Iris pigment epithelial cell (primary cell): ENCODE measurements at places on chromosomes 5 and 9.

- peak; percentile 14 for DNase-seq
Measured at GRCh38 chr5:61148515-61148914, 13.8 kb downstream of the SMIM15 start.

- no peak for DNase-seq
Measured at GRCh38 chr9:8600914-8601680, 801.5 kb upstream of the DMAC1 start.

DNA sequence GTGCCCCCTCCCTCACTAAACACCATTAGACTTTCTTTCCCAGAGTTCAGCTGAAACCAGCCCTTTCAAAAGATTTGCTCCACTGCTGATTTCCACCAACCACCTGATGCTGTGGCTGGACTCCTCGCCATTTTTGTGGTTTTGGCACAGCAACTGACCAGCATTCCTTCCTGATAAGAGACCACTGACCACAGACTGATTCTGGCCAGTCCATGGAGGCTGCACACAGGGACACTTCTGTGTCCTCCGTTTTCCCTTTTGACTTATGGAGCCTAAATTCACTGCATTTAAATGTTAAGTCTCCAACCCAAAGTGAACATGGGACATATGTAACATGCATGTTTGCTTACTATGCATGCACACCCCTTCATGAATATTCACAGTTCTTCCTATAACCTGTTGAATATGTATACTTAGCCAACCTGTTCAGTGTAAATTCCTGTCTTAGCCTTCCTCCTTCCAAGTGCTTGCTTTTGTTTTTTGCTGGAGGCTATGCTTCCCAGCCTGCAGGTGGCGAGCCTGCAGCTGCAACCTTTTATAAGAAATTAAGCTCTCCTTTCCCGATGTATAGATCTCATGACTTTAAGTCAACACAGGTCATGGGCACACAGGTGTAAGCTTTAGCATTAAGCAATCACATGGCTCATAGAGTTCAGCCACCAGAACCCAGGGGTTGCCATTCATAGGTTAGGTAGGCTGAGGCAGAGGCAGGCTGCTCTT is 78.7 kb downstream of the ACTL7B start:
- DNase-seq = peak; percentile 84

- peak; percentile 6 for DNase-seq
Measured at GRCh38 chr5:97998941-97999340, 774.5 kb upstream of the RGMB start.

DNA sequence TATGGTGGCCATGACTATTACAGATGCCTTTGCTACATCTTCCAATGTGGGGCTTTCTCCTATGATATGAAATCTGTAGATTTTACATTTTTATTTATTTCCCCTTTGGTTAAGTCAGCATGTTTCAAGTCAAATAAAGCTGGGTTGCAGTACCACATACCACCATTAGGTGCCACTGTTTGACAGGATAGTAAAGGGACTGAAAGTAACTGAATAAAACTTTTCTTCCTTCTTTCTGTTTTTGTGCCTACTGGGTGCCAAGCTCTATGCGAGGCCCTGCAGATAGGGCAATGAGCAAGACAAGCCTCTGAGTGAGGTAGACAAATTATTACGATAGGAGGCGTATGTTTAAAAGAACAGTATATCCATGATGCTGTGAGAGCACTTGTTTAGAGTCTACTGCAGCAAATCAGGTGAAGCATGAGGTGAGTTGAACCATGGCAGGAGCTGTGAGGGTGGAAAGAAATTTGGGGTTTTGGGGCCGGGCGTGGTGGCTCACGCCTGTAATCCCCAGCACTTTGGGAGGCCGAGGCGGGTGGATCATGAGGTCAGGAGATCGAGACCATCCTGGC is 64.8 kb downstream of the GDNF start:
- peak; percentile 59 for DNase-seq

DNA sequence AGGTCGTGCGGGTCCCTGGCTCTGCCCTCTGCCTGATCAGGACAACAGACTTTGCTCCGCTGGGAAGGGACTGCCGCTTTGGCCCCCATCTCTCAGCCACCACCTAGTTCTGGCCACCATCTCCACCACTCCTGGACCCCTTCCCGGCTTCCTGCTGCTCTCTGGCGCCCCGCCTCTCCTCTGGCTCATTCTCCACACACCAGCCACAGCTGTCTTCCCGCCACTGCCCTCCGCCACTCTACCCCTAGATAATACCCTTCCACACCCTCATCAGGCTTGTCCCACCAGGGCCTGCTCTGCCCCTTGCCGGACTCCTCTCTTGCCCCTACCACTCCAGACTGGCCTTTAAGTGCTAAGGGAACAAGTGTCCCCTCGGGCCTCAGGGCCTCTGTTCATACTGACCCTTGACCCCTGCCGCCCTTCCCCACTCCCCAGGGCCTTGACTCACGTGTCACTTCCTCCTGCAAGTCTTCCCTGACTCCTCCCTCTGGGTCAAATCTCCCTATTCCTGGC is 3.0 kb upstream of the CDX1 start:
- no peak for DNase-seq

DNA sequence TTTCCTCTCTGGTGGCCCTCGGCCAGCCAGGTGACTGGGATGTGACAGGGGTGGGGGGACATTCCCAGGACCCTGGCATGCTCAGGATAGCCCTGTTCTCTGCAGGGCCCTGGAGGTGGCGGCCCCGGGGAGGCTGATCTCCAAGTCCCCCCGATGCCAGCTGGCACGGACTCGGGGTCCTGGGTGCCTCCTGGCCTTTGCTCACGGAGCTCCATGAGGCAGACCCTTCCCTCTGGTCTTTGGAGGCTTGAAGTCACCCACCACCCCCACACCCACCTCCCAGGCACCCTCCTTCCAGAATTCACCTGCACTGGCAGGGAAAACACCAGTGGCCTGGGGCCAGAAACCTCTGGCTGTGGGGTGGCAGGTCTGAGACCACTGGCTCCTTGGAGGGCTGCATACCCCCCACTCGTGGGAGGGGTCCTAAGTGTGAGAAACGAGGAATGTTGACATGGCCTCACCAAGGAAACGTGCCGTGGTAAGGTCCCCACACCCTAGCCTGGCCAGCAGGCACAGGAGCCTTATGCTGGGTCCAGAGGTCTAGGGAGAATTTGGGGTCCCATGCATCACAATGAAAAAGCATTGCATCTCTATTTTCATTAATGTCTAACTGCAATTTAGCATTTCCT is 130.8 kb upstream of the FAM120A start:
- no peak for DNase-seq

- DNase-seq = no peak
Measured at GRCh38 chr5:179407191-179408175, 62.2 kb upstream of the ADAMTS2 start.

- no peak for DNase-seq
Measured at GRCh38 chr5:133466556-133467334, 145.6 kb downstream of the FSTL4 start.

DNA sequence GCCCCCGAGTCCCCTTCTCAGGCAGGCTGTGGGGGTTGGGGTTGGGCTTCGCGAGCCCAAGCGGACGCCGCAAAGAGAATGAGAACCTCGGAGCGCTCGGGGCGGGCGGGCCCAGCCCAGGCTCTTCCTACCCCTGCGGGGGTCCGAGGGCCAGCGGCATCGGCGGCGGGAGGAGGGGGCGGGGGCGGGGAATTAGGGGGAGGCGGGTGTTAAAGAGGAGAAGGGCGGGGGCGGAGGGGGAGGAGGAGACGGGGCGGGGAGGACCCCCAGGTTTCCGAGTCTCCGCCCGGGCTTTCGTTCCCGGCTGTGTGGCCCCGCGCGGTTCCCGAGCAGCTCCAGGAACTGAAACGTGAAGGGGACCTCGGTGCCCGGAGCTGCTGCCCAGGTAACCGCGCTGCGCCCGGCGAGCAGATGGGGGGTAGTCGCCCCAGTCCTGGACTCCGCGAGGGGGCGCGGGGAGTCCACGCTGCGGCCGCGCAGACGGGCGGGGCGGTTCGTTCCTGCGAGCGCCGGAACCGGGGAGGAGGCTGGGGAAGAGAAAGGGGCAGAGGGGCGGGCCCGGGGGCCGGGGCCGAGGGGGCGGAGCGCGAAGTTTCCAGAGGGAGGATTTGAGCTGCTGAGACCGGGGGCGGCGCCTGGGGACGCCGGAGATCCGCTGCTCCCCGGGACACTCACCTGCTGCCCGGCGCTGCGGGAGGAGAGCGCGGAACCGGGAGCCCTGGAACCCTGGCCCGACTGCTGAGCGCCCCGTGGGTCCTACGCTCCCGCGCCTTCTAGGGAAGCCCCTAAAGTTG is 38.4 kb upstream of the PLEKHG4B start:
- peak; percentile 13 for DNase-seq

DNA sequence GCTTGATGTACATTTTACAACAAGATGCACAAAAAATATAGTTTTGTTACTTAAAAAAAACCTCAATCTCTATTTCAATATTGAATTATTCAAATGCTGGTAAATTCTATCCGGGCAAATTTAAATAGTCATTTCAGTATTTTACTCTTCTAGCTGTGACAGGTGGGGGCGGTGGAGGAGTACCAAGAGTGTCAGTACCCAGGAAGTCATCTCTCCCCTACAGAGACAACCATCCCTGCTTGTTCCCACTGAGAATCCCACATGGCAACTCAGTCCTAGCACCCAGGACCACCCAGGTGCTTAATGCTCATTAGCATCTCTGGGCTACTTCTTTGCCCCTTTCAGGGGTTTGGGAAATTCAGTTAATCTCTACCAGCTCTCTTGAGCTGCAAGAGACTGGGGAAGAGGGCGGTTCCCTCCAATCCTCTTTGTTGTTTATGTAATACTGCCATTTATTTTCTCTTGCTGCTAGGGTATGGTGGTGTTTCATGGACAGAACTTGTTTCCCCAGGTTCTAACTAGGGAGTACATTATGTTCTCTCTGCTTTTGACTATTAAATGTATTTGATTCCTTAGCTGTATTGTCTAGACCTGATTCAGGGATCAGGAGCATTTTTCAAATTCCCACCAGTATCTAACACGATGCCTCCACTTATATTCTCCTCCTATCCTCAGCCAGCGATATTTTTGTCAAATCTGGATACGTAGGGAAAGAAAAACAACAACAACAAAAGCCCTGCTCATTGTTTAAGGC is 122.5 kb downstream of the CDH18 start:
- no peak for DNase-seq

- no peak for DNase-seq
Measured at GRCh38 chr5:172150514-172151425, 37.3 kb downstream of the STK10 start.

- DNase-seq = no peak
Measured at GRCh38 chr9:135522137-135522877, 1.1 kb downstream of the LCN1 start.

DNA sequence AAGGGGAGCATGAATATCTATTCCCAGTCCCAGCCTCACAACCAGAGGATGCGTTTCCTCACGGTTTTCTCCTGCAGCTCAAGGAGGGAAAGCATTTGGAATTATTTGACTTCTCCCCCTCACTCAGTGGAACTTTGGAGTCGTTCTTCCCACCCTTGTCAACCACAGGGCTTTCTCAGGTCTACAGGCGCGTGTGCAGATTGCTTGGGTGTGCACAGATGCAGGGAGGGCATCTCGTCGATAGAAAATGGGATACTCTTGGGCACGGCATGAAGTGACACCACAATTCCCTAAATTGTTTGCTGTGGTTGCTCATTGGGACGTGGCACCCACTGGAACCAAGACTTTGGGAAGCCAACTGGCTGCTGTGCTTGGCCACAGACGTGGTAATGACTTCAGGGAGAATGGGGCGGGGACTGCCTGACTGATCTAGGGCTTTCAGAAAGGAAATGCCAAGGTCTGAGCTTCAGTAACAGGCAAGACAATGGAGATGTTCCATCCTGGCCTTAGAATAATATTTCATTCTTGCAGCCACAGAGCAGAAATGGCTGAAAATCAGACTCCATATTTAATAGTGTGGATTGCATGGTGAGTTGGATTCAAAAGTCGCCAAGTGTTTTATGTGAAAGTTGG is 12.2 kb upstream of the OBP2B start:
- DNase-seq = no peak

- no peak for DNase-seq
Measured at GRCh38 chr9:97445119-97445701, 33.3 kb downstream of the TDRD7 start.

GRCh38 chr9:79131824-79132377 is 439.9 kb upstream of the TLE4 start:
- no peak for DNase-seq

DNA sequence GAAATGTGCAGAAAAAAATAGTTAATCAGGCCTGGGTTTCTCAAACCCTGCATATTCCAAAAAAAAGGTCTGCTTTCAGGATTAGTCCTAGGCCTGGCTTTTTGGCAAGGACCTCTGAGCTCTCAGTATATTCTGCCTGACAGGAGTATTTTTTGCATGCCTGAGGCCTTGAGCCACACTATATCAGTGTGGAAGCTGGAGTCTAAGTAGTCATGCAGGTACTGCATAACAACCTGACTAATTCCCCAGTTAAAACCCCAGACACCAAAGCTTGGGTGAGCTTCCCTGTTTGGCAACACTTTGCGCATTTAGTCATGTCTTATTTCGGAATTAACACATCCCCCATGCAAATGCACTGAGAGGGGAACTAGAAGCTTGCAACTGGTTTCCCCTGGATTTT is 359.5 kb downstream of the CETN3 start:
- DNase-seq = no peak
